Activated CD8-positive, alpha-beta memory T cell treated with anti-CD3 and anti-CD28 coated beads for 1 hour (primary cell): ENCODE measurements at places on chromosomes 11 and 22.

- DNase-seq = no peak
Measured at GRCh38 chr22:21948390-21948789, 4.3 kb downstream of the PPM1F start.

DNA sequence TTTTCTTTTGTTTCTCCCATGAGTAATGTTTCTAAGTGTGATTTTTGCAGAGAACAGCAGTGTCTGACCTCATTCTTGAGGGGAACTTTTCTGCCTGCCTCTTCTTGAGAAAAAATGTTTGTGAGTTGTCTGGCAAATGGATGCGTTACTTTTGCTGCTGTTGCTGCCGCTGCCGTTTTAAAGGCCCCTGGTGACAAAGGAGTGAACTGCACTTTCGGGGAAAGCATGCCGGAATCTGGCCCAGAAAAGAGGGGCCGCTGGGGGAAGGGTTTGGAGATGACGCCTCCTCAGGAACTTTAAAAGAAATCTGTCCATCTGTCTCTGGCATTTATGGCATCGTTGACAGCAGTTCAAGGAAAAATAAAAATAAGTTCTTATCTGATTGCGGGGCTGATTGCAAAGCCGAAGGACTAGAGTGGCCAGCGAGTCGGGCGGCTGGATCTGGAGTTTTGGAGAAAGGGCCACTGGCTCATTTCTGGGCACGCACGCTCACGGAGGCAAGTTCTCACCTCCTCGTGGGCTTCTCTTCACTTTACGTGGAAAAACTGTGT lies 16.5 kb downstream of the ZBTB16 start:
- DNase-seq = no peak

DNA sequence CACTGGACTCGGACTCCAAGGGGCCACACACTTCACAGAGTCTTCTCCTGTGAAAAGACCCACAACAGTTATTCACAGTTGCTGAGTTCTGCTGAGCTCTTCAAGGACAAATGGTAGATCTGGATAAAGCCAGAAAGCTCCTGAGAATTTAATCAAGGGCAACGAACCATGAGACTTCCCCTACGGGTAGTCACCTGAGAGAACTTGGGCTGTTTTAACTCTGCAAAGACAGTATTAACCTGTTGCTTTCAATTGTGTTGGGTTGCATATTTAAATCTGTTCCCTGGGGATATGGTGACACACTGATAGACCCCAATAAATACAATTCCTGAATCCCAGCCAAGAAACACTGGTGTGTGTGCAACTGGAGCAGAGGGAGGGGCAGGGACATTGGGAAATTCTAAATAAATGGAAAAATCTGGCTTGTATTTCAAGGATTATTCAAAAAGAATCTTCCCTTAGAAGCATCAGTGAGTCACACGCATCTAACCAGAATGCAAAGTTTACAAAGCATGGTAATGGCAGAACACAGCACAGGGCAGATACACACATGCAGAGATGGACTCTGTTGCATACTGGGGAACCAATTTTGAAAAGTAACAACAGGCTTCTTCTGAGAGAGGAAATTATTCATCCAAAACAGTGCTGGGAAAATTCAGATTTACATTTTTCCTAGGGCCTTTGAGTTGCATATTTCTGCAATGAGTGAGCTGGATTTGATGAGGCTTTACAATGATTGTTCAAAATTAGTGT lies 4.0 kb downstream of the KCNJ1 start:
- DNase-seq = no peak

DNA sequence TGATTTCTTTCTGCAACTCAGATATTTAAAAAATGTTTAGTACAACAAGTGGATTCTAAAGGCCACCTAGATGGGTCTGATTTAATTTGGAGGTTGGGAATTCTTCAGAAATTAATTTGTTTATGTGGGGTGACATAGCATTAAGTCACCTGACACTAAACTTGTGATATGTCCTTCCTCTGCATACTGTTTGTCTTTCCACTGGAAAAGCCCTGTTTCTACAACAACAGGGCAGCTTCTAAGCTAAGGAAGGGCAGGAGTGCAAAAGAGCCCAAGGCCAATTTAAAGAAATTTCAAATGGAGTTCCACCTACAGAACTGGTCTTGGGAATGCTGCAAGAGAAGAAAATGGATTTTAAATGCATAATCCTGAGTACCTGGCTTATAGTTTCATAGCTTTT lies 319.2 kb downstream of the SOX6 start:
- no peak for DNase-seq

- DNase-seq = no peak
Measured at GRCh38 chr22:26395926-26396325, 33.1 kb upstream of the ASPHD2 start.

- DNase-seq = no peak
Measured at GRCh38 chr11:44277196-44278090, 32.5 kb downstream of the ALX4 start.

- DNase-seq = no peak
Measured at GRCh38 chr11:109208121-109208520, 213.9 kb upstream of the C11orf87 start.
